HTR-8/SVneo (cell line): ENCODE measurements at places on chromosomes 4 and X.

DNA sequence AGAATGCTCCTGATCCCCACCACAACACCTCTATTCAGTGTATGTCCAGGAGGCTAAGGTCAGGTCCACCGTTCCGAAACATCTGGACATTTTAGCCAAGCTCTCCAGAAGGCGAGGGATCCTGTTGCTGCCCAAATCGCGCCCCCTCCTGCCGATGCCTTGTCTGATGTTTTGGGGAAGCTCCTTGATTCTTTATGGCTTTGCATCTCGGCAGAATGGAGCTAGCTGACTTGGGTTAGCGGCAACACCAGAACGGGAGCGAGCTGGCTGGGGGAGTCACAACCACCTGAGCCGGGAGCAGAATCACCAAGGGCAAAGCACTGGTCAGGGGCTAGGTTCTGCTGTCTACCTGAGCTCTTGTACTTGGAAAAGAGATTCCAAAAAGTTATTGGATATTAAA is 6.6 kb upstream of the POU3F4 start:
- no peak for DNase-seq

- DNase-seq: peak; percentile 2
Observed at GRCh38 chr4:129926936-129927335, 831.0 kb downstream of the C4orf33 start.

DNA sequence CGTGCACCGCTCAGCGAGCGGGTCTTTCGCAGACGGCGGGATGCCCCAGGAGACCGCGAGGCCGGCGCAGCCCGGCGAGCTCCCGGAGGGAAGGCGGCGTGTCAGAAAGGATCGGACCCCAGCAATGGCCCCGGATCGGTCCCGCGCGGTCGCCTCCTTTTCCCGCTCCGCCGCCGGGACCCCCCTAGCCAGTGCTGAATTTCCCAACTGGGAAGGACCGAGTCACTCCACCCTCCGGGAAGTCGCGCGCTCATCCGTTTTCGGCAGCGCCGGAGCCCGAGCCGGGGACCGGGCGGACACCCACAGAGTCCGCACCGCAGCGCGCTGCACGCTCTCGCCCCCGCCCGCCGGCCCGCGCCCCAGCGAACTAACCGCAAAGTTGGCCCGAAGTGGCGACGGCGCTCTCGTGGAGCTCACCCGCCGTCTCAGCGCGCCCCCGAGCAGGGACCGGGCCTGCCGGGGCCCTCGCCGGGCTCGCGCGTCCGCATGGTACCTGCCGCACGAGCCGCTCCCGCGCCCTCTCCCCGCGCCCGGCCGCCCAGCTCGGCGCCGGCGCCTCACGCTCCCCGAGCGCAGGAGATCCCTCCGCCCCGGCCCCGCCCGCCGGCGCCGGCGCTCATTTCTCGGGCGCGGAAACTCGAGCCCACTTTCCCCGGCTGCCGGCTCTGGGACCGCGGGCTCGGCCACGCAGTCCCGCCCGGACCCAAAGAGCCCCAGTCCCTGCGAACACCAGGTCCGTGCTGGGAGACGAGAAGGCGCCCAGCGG is at the start of gene FAT1:
Gene FAT1 (minus strand): TSS at position 565 of the 766 bp plus-strand sequence. CDS start 14,029 bp downstream, outside the sequence.
- DNase-seq: peak; percentile 60

DNA sequence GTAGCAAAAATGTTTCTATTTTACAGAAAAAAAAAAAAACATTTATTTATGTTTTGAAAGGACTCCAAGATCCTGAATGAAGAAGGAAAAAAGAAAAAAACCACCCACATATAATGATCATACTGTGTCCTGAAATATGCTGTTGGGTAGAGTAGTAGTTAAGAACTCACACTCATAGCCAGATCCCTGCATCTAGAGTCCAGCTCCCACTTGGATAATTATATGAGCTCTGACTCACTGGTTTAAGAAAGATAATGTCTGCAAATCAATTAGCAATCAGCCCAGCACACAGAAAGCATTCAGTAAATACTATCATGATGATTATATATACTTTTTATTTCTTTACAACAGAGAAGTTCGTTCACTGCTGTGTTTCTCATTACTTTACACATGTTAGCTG is 46.7 kb upstream of the MXRA5 start:
- peak; percentile 3 for DNase-seq

DNA sequence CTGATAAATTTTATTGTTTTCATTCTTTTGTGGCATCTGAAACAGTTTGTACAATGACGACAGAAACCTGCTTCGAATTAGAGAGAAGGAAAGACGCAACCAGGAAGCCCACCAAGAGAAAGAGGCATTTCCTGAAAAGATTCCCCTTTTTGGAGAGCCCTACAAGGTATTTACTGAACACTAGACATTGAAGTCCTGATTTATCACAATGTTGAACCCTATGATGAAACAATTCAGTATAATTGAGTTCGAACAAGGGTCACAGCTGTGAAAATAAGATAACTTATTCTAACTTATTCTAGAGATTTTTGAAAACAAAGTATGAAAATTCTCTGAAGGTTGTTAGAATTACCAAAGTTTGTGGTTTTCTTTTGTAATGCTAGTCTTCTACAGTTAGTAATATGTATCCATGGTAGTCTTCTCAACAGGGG is 111.3 kb downstream of the AFF1 start:
- DNase-seq: no peak

GRCh38 chr4:163165217-163166017 is 1.3 kb downstream of the NAF1 start:
- DNase-seq: no peak

- DNase-seq: no peak
Observed at GRCh38 chrX:102672856-102673255, 21.6 kb downstream of the GPRASP1 start.

GRCh38 chrX:128460835-128461234 is 408.6 kb upstream of the ACTRT1 start:
- no peak for DNase-seq

DNA sequence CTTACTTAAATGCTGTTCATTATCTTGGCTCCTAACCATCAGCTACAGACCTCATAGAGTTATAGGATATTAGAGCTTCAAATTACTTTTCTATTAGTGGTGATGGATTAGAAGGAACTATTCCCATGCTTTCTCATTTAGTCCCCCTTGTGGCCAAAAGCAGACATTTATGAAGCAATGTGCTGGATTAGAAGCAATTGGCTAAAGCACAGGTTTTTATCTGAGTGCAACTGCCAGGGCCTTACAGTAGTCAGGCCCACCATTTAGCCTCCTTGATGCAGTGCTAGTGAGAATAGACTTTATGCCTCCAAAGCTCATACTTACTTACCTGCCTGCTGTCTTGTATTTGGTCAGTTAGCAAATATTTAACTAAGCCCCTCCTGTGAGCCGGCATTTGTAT is 93.0 kb downstream of the TSPAN7 start:
- DNase-seq: no peak

- no peak for DNase-seq
Observed at GRCh38 chr4:109186458-109186945, 116.0 kb downstream of the COL25A1 start.

GRCh38 chr4:147605499-147605898 is 11.7 kb upstream of the TMEM184C start:
- no peak for DNase-seq

- DNase-seq: no peak
Observed at GRCh38 chr4:32631831-32632230, 1911.7 kb downstream of the PCDH7 start.

DNA sequence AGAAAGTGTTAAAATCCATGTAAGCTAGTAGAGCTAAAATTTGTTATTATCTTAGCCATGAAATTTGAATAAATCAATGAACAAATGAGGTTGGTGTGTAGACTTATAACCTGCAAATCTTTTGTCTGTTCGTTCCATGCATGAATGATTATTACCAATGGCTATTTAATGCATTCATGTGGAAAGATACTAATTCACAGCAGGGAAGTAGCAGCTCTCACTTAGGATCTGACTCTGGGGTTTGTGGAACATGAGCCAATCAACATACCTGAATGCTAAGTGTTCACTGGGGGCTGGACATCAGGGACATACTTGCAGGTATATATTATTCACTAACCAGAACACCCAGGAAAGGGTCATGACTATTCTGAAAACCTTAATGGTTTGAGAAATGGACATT is 444.1 kb downstream of the STIM2 start:
- no peak for DNase-seq

DNA sequence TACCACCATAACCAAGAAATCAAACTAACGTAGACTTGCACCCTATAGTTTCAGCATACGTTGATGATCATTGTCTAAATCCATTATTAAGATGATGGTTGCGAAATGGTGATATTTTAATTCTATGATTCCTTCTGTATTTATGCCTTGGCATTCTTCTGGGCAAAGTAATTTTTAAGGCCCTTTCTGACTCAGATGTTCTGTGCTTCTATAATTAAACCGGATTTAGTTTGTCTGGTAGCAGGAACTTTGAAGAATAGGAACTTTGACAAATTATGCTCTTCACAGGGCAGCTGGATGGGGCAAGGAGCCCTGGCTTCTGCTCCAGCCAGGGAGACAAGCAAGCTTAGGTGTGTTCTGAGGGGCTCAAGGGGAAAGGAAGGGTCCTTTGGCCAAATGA is 23.8 kb upstream of the PLAC1 start:
- DNase-seq: no peak

GRCh38 chr4:145623831-145624230 is 4.6 kb downstream of the MMAA start:
- DNase-seq: no peak

DNA sequence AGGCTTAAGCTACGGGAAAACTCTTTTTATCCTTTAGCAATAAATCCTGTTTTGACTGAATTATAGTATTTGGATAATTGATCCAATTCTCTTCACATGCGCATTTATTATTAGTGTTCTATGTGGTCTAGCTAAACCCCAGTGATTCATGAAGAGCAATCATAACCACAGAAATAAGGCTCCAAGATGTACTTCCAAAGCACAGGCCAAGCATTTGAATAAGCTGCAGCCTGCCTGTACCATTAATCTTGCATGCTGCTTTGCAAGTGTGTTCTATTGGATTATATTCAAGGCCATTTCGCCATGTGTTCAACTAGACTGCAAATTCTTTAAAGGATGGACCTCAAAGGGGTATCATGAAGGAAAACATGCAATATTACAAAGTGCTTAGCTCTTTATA is 385.2 kb upstream of the FAT1 start:
- DNase-seq: no peak

DNA sequence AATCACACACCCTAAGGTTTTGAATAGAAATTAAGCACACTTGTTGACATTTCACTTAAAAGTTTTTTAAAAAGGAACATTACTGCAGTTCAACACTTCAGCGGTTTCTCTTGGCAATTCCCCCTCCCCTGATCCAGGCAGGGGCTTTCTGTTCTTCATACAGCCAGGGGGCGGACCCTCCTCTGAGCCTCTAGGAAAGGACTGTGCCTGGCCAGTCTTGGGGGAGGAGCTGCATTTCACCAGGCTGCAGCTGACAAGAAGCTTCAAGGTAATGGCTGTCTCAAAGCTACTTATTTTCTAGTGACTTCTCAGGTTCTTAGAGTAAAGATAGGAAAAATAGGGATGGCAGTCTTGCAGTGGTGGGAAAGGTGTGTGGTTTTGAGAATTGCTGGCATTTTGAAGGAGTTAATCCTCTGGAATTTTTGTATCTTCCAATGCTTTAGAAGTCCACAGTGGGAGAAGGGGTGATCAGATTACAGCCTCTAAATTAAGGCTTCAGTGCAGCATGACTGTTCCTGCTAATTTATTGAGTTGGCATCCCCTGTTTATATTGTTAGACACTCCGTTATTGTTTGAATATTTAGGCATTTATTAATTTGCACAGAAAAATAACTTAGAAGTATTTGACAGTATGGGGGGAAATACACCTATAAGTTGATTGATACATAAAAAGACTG is 33.5 kb downstream of the PWWP3B start:
- no peak for DNase-seq

DNA sequence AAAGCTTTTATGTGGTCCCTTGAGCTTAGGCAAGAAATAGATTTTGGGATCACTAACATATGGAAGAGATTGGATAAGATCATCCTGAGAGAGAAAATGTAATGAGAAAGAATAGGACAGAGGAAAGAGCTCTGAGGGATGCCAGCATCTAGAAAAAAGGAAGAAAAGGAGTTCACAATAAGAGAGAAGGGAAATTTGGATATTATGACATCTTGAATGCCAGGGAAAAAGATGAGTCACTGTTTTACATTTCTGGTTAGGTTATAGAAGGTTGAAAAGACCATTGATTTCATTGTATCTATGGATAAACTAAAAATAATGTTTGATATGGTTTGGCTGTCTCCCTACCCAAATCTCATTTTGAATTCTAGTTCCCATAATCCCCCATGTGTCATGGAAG is 208.5 kb downstream of the MAD2L1 start:
- no peak for DNase-seq

DNA sequence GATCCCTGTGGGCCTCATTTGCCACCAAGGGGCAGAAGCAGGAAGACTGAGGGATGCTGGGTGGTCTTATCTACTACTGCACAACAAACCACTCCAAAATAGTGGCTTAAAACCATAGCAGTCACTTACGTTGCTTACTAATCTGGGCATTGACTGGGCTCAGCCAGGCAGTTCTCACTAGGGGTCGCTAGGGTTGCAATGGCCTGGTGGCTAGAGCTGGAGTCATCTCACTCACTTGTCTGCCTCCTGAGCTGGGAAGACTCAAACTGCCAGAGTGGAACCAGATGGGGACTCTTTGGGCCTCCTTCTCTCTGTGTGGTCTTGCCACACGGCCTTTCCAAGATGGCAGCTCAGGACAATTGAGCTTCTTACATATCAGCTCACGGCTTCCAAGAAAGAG is 216.3 kb upstream of the BCOR start:
- no peak for DNase-seq

DNA sequence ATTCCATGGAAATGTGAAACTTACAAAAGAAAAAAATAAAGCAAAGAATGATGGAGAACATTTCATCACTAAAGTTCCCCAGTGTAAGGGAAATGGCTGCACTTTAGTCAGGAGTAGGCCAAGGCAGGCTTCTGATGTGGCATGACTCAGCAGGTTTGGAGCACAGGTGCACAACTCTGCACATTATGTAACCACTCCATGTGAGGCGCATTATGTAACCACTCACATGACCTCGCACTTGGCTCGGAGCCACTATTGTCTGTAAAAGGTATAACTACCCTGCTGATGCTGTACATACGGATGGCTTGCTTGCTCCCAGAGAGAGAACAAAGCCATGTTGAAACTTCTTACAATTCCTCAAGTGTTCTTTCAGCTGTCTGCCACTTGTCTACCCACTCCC is 727.6 kb downstream of the TRAM1L1 start:
- no peak for DNase-seq

GRCh38 chr4:55329012-55329411 is 17.0 kb upstream of the SRD5A3 start:
- no peak for DNase-seq

DNA sequence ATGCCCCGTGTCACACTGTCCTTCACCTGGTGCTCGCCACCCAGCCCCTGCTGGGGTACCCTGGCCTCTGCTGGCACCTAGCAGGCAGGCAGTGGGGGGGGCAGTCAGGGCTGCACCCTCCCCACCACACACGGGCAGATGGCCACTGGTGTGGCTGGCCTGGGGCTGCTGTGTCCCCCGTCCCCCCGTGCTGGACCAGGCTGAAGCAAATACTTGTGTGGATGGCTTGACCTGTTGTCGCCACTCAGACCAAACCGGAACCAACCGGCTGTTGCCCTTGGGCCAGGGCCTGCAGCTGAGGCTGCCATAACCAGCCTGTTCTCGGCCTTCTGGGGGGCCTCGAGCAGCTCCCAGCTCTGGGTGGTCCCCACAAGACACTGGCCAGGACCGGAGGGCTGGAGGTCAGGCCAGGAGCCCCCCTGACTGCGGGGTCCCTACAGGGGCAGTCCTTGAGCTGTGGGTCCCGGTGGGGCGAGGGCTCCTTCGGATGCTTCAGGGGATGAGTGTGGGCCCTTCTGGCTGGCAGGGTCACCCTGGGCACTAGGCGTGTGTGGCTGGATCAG is 4.3 kb downstream of the FGFR3 start:
- no peak for DNase-seq

GRCh38 chrX:6460893-6461490 is 73.9 kb downstream of the VCX3A start:
- DNase-seq: no peak
